Stimulated activated CD8-positive, alpha-beta memory T cell treated with anti-CD3 and anti-CD28 coated beads, Interleukin-7, amount 100 ng/mL, for 24 hours (primary cell): ENCODE measurements at places on chromosomes 6 and 20.

- no peak for DNase-seq
Measured at GRCh38 chr6:129749749-129750120, 39.8 kb upstream of the ARHGAP18 start.

DNA sequence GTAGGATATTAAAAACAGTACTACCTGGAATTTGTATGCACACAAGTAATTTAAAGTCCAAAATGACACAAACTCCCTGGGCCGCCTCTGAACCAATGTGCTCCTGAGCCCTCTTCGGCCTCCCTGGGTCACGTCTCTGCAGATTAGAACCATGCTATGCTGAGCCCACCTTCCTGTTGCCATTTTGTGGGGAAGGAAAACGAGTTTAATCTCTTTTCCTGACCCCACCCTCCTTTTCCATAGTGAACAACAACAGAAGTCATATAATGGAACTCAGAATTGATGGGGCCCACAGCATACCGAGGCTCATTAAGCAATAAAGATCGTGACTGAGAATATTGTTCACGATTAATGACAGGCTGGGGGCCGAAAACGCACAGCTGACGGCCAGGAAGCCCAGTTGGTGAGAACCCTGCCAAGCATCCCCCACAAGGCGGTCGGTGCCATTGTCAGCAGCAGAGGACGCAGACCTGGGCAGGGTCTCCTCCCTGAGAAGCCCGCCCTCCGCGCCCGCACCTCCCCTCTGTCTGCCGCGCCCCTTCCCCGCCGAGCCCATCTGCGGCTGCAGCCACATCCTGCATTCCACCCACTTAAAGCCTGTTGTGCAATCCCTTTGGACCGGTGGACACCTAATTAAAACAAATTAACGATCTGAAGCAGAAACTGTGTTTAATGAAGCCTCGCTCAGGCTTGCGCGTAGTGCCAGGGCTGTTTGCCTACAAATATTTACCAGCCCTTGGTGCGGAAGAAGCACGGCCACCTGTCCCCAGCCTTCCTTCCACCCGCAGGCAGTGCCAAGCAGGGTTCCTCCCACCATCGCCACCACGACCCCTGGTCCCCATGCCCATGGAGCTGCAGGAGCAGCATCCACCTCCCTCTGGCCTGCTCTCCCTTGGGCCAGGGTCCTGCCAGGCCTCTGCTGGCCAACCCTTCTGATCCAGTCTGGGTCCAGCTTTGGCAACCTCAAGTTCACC, 68.1 kb downstream of the DLL1 start:
- DNase-seq, result no peak

DNA sequence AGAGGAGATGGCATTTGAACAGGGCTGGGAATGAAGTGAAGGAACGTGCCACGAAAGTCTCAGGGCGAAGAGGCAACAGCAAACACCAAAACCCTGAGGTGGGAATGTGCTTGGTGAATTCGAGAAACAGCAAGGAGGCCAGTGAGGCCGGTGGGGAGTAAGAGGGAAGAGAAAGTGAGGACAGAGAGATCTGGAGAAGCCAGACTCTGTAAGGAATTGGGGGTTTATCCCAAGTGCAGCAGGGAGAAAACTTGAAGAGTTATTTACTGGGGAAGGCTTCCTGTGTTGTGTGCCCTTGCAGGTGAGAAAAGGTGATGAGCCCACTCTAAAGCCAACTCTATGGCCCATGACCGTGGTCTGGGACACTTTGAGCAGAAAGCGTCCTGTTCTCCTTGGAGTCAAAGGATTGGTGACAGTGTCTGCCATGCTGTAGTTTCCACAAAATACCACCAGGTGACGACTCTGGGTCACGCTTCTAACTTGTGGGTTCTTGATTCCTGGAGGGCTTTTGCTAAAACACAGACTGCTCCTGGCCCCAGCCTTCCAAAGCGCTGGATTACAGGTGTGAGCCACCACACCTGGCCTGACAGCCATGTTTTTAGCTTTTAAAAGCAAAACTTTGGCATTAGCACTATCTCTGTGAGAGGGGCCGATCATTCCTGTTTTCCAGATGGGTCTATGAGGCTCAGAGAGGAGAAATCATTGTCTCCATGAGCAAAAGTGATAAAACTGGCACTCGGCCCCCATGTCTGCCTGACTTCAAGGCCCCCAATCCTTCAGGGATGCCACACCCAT, 18.0 kb upstream of the CSNK2A1 start:
- DNase-seq, result peak; percentile 4

GRCh38 chr20:54148947-54149764, 24.6 kb downstream of the CYP24A1 start:
- no peak for DNase-seq

DNA sequence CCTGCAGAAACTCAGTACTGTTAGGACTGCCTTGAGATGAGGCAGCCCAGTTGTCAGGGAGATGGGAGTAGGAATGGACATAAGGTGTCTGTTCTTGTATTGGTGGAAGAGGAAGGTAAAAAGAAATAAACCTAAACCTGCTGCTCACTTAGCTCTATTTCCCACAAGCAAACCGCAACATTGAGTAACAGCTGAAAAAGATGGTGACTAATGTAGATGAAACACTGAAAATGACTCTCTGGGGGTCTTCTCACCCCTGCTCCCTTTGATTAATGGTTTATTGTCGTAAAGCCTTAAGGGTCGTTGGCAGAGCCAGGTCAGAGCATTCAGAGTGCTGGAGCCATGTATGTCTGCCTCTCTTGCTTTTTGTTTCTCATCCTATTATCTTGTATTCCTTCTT, 87.5 kb downstream of the FOXO3 start:
- no peak for DNase-seq
